ENCODE measurements at places on chromosomes 11 and 22.
A peak's percentile ranks its signal among the peaks of the same experiment; 100 is the strongest.

DNA sequence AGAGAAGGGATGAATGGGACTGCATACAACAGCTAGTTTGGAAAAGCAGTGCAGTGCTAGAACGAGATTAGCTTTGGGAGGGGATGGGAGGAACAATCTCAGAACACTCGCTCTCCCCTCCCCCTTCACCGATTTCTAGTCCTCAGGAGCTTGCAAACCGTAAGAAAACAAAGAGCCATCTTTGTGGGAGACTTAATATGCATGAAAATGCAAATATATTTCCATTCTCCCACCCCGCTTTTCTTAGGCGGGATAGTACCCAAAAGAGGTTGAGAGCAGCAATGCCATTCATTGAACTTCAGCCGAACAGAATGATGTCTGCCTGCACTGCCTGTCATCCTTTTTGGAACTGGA is 1.1 kb downstream of the SPINDOC start:
- H3K4me1 ChIP-seq: peaks cover 25% of the 10 kb centered on the region
- H3K27me3 ChIP-seq: no peaks in the 10 kb centered on the region
- DNase-seq: no peak

GRCh38 chr11:83181815-83182214 is 11.7 kb upstream of the ANKRD42 start:
- no peaks in the 10 kb centered on the region for H3K27me3 ChIP-seq
- H3K36me3 ChIP-seq: peaks cover 100% of the 10 kb centered on the region
- DNase-seq: no peak
- no peak overlapping the region for H3K4me3 ChIP-seq

DNA sequence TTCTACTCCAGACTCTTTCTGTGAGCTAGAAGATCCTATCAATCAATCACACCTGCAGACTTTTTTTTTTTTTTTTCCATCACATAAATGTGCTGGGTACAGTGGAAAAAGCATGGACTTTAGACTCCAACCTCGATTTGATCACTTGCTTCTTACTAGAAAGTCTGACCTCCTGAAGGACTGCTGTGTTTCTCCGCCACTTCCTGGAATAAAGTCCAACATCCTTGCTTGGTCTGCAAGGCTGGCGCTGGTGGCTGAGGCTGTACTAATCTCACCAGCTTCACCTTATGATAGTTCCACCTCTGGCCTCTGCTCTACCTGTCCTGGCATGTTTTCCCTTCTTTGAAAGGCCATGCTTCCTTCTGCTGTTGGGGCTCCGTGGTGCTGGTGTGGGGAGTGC is 60.9 kb upstream of the SESN3 start:
- DNase-seq: no peak
- H3K4me1 ChIP-seq: peaks cover 12% of the 10 kb centered on the region
- no peaks in the 10 kb centered on the region for H3K36me3 ChIP-seq
- H3K4me3 ChIP-seq: no peak overlapping the region
- no peak overlapping the region for H3K27ac ChIP-seq
- H3K27me3 ChIP-seq: no peaks in the 10 kb centered on the region

DNA sequence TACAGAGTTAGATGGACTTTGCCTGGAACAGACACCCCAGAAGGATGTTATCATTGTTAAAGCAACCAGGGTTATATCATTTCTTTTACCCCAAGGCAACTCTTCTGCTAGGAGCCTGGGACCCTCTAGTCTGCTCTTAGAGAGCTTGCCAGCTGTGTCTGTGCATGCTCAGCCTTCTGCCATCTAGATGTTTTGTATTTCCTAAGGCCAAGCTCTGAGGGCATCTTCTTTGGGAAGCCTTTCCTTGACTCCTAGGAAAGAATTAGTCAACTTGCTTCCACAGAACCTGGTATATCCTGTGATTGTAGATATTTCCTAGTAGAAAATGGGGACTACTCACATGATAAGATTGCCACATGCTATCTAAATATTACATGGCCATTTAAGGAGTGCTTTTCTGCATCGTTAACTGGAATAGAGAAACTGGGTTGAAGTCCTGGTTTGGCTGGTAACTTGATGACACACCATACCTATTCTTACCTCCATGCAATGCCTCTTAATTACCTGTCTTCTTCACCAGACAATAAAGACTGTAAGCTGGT is 87.6 kb downstream of the STIM1 start:
- H3K36me3 ChIP-seq: no peaks in the 10 kb centered on the region
- H3K4me3 ChIP-seq: no peak overlapping the region
- H3K4me1 ChIP-seq: peaks cover 60% of the 10 kb centered on the region
- H3K27ac ChIP-seq: peak overlapping the region; percentile 6
- no peaks in the 10 kb centered on the region for H3K27me3 ChIP-seq

GRCh38 chr22:29707471-29707870 is 12.3 kb upstream of the CABP7 start:
- peaks cover 6% of the 10 kb centered on the region for H3K27me3 ChIP-seq
- peaks cover 9% of the 10 kb centered on the region for H3K4me1 ChIP-seq
- no peak for DNase-seq
- no peak overlapping the region for H3K27ac ChIP-seq
- H3K36me3 ChIP-seq: no peaks in the 10 kb centered on the region

DNA sequence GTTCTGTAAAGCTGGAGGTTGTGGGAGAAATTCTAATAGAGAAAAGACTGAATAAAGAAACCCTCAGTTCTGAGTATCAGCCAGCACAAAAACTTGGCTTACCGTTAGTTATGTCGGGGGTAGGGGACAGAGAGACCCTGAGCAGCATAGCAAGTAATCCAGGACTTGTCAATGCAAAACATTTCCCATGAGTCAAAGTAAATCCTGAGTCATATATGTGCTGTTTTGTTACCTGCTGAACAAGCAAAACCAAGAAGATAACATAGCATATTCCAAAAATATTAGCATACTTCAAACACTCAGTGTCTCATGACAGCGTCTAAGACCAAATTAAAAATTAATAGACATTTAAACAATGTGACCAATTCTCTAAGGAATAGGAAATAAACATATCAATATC is 75.1 kb upstream of the LUZP2 start:
- H3K36me3 ChIP-seq: no peaks in the 10 kb centered on the region
- no peaks in the 10 kb centered on the region for H3K27me3 ChIP-seq
- no peaks in the 10 kb centered on the region for H3K4me1 ChIP-seq
- no peak for DNase-seq
- H3K4me3 ChIP-seq: no peak overlapping the region

DNA sequence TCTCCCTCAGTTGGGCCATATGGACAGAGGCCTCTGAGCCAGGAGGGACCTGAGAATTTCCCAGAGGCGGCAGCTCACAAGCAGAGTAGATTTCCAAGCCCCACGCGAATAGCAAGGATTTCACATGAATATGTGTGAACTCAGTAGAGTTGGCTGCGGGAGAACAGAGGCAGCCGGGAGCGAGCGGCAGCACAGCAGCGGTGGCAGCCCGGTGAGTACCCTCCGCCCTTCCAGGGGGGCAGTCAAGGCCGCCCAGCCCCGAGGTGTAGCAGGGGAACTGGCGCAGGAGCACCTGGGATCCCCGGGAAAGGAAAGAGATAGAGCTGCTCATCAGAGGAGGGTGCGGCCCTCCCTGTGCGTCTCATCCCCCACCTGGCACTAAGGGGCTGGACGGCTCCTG is 8.4 kb upstream of the MS4A15 start:
- no peaks in the 10 kb centered on the region for H3K36me3 ChIP-seq
- no peak overlapping the region for H3K27ac ChIP-seq
- H3K4me3 ChIP-seq: no peak overlapping the region
- no peak for DNase-seq

DNA sequence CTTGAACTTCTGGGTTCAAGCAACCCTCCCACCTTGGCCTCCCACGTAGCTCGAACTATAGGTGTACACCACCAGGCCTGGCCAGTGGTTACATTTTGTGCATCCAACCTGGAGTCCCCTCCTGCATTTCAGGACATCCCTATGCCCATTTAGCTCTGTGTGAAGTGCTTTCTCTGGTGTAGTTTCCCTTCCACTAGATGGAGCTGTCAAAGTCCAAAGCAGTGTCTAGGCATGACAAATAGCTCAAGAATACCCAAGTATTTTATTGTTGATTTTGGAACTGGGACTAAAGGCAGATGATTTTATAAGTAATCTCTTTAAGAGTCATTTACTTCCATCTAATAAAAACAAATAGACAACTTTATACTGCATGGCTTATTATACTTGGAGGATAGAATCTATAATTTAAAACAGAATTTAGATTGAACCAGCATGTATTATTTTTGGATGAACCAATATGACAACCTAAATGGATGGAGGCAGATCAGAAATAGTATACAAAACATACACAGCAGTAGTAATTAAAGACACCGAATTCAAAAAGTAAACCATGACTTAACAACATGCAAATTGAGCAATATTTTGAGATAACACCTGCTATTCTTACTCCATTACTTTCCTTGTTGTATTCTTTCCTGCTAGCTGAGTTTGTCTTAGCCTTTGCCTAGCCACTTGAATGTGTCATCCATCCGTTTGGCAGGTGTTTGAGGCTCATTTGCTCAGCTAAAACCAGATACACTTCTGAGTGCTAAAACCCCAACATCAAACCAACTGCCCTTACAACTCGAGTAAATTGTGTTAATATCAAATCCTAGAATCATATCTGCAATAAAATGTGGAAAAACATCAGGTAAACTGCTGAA is 37.7 kb downstream of the EIF4ENIF1 start:
- peaks cover 53% of the 10 kb centered on the region for H3K36me3 ChIP-seq
- H3K4me3 ChIP-seq: no peak overlapping the region
- no peak for DNase-seq
- H3K4me1 ChIP-seq: no peaks in the 10 kb centered on the region
- H3K27ac ChIP-seq: no peak overlapping the region
- H3K27me3 ChIP-seq: no peaks in the 10 kb centered on the region

DNA sequence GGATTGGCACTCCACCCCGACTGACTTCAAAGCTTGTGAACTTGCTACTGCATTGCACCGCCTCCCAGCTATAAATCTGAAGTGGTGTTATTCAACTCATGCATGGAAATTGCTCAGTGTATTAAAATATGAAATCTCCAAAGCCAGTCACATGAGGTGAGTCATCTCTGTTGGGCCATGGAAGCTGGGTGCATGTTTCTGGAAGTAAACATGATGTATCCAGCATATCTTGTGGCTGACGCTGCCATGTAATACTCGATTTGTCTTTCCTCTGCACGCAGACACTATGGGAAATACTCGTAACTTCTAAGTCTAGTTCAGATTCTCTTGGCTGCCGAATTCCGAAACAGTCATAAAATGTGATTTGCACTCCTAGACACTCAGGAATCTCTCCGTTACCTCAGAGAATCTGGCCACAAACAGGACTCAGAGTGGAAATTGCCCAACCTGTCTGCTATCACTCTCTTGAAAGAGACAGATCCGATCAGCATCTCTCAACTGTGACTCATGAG is 154.9 kb upstream of the MPPED2 start:
- H3K36me3 ChIP-seq: no peaks in the 10 kb centered on the region
- no peak for DNase-seq
- H3K4me1 ChIP-seq: no peaks in the 10 kb centered on the region
- H3K4me3 ChIP-seq: no peak overlapping the region

DNA sequence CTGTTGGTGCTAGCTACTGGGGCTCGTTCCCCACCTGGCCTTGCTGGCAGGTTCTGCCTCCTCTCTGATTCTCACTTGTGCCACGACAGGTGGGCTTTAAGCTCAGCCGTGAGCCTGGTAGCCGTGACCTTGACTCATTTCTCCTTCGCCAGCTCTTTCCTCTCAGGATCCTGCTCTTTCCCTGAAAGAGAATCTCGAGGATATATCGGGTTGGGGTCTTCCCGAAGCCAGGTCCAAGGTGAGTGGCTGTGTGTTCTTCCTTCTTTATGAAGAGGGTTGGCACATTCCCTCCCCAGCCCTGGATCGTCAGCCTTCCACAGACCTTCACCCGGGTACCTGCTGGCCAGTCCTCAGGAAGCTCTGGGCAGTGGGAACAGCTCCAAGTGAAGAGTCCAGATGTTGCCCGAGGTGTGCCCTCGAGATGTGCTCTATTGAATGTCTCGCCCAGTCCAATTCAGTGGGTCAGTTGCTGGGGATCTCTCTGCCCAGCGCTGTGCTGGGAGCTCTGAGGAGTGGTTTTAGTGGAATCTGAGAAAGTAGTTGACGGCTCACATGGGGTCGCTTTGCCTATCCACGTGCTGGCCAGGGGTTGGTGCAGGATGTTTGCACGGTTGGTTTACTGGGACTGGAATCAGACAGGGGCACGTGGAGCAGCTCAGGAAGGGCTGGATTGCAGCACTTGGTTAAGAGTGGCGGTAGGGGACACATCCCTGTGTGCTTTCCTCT is 1.4 kb downstream of the ZNF74 start:
- H3K4me3 ChIP-seq: peak overlapping the region; percentile 92
- no peak overlapping the region for H3K27ac ChIP-seq
- DNase-seq: no peak
- H3K27me3 ChIP-seq: no peaks in the 10 kb centered on the region
- H3K36me3 ChIP-seq: no peaks in the 10 kb centered on the region

- H3K4me3 ChIP-seq: no peak overlapping the region
- no peak for DNase-seq
- H3K27me3 ChIP-seq: no peaks in the 10 kb centered on the region
- H3K36me3 ChIP-seq: no peaks in the 10 kb centered on the region
Observed at GRCh38 chr22:25602916-25603315, 38.4 kb downstream of the GRK3 start.

- DNase-seq: no peak
- H3K4me3 ChIP-seq: no peak overlapping the region
- H3K36me3 ChIP-seq: no peaks in the 10 kb centered on the region
- no peak overlapping the region for H3K27ac ChIP-seq
- peaks cover 16% of the 10 kb centered on the region for H3K27me3 ChIP-seq
- no peaks in the 10 kb centered on the region for H3K4me1 ChIP-seq
Observed at GRCh38 chr22:25903294-25903693, 161.3 kb downstream of the MYO18B start.

DNA sequence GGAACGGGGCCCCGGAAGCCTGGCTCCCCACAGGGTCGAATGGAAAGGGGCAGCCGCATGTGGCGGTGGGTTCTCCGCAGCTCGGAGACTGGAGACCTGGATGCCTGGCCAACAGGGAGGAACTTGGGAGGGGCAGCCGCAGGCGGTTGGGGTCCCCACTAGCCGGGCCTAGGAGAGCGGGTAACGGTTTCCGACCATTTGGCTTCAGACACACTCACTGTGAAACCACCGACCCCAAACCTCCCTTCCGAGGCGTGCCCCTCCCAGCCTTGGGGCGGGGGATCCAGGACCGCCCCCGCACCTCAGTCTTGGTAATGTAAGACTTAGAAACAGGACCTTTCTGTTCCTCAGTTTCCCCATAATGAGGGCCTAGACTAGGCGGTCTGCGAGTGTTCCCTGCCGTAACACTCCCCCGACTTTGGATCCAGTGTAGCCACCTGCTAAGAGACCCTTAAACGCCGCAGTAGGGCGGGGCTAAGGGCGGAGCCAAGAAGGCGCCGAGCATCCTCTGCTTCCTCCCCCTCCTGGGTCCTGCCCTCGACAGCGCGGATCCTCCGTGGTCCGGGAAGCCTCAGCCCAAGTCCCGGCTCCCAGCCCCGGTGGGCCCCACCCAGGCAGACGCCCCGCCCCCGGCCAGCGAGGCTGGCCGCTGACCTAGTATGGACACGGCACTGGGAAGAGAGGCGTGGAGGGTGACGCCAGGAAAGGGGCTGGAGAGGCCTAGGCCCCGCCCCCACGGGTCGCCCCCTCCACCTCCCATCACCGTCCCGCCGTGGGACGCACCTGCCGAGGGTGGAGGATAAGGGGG is 1.8 kb upstream of the RASGRP2 start:
- no peaks in the 10 kb centered on the region for H3K36me3 ChIP-seq
- peak overlapping the region; percentile 53 for H3K4me3 ChIP-seq
- H3K4me1 ChIP-seq: peaks cover 35% of the 10 kb centered on the region
- H3K27ac ChIP-seq: peak overlapping the region; percentile 90

GRCh38 chr11:88359541-88359940 is 22.0 kb upstream of the CTSC start:
- no peak overlapping the region for H3K4me3 ChIP-seq
- DNase-seq: no peak
- peaks cover 14% of the 10 kb centered on the region for H3K4me1 ChIP-seq
- H3K27ac ChIP-seq: no peak overlapping the region
- H3K27me3 ChIP-seq: no peaks in the 10 kb centered on the region
- no peaks in the 10 kb centered on the region for H3K36me3 ChIP-seq

Measured in upper lobe of right lung (tissue), 1 donor.